ENCODE measurements at places on chromosomes 6 and 20. TPM values are rescaled to one million over a fixed set of nuclear protein-coding genes. Genes with fewer than 3 reads are reported as not detected.

- no peak for DNase-seq
These were observed 1.1 kb upstream of the HLA-C start for GRCh38 chr6:31272836-31273626.

The ZNF341 gene
- total RNA-seq = 3.4 TPM

GRCh38 chr6:29478740-29479139, 9.0 kb downstream of the MAS1L start:
- no peak for DNase-seq

- DNase-seq = no peak
These were observed 99.7 kb upstream of the ZNF217 start for GRCh38 chr20:53693262-53693871.

DNA sequence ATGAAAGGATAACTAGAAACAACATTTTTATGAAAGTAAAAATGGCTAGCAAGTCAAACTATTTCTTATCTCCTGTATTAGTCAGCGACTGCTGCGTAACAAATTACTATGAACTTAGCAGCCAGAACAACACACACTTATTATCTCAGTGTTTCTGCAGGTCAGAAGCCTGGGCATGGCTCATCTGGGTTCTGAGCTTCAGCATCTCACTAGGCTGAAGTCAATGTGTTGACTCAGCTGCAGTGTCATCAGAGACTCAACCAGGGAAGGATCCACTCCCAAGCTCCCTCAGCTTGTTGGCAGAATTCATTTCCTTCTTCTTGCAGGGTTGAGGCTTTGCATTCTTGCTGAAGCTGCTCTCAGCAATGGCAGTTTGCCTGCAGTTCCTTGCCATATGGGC, 33.2 kb upstream of the IGF2R start:
- no peak for DNase-seq

The DDO gene
- 0.45 TPM for total RNA-seq

GRCh38 chr6:16355699-16356446, 117.5 kb downstream of the GMPR start:
- no peak for DNase-seq

DNA sequence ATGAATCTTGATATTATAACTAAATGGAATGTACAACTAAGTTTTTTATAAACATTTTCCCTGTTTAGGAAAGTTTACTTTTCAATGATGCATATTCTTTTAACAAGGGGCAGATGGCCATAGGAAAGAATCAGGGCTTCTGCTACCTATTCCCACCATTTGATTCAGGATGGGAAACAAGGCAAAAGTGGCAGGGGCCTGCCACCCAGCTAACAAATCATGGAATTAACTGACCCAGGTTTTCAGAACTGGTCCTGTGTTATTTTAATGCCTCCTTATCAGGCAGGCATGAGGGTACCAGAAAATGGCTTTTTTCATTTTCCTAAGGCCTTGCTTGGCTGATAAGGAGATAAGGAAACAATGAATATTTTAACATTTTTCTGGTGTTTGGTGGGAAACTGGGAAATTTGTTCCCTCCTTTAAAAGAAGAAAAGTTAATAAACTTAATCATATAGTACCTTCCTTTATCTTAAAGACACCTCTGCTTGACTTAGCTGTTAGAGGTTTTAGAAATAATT, 6.7 kb downstream of the POU3F2 start:
- DNase-seq = no peak

The GPR6 gene
- total RNA-seq = 0.27 TPM

DNA sequence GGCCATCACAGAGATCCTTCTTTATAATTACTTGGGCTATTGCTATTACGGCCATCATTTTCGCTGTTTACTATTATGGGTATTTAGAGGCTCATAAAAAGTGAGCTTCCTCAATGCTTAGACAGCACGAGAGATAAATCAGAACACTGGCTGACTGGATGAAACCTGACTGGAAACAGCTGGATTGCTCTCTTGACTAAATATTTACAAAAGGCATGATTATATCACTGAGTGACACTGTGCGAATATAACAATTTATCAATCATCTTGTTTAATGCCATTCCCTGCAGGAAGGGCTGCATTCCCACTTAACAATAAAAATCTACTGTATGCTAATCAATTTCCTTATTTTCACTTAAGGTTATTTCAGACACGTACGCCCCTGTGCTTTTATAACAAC, 260.1 kb upstream of the ARID1B start:
- DNase-seq = no peak

DNA sequence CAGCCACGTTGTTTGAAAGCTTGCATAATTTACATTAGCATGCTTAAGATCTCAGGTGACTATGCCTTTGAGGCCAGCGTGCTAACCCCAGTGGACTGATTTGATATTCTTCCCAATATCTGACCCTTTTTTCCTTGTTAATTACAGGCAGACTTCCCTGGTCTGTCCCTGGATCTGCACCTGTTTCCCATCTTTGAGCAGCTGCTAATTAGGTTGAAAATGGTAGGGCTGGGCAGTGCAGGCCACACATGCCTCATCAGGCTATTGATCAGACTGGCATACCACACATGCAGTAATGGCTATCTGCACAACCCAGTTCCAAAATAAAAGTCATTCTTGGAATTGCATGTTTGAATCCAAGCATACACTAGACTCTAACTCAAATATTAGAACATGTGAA, 164.3 kb upstream of the TFAP2D start:
- DNase-seq = no peak

Measured in cerebellum (tissue), 4 donors.